ENCODE measurements at places on chromosomes 6 and 20. TPM values are rescaled to one million over a fixed set of nuclear protein-coding genes. Genes with fewer than 3 reads are reported as not detected.

NT5DC1 gene
- total RNA-seq, result 24.6 TPM

MATN4 gene
- 0.49 TPM for total RNA-seq

VGLL2 gene
- total RNA-seq, result not detected

CLVS2 gene
- not detected for total RNA-seq

POU5F1 gene
- total RNA-seq, result 19.5 TPM

GRIK2 gene
- 1.2 TPM for total RNA-seq

CD93 gene
- 133 TPM for total RNA-seq

DACT2 gene
- 2.6 TPM for total RNA-seq

ZNF512B gene
- 18.9 TPM for total RNA-seq

GTF3C6 gene
- 28.0 TPM for total RNA-seq

- no peaks in the 10 kb centered on the region for H3K27me3 ChIP-seq
- no peaks in the 10 kb centered on the region for H3K4me1 ChIP-seq
- no peak for DNase-seq
- H3K36me3 ChIP-seq, result no peaks in the 10 kb centered on the region
These were observed 4.6 kb downstream of the IP6K3 start for GRCh38 chr6:33742092-33742491.

GRCh38 chr20:41058674-41059635 lies 30.3 kb downstream of the TOP1 start:
- H3K27me3 ChIP-seq, result no peaks in the 10 kb centered on the region
- H3K27ac ChIP-seq, result no peak overlapping the region
- DNase-seq, result no peak
- H3K4me3 ChIP-seq, result no peak overlapping the region
- peaks cover 10% of the 10 kb centered on the region for H3K36me3 ChIP-seq

DNA sequence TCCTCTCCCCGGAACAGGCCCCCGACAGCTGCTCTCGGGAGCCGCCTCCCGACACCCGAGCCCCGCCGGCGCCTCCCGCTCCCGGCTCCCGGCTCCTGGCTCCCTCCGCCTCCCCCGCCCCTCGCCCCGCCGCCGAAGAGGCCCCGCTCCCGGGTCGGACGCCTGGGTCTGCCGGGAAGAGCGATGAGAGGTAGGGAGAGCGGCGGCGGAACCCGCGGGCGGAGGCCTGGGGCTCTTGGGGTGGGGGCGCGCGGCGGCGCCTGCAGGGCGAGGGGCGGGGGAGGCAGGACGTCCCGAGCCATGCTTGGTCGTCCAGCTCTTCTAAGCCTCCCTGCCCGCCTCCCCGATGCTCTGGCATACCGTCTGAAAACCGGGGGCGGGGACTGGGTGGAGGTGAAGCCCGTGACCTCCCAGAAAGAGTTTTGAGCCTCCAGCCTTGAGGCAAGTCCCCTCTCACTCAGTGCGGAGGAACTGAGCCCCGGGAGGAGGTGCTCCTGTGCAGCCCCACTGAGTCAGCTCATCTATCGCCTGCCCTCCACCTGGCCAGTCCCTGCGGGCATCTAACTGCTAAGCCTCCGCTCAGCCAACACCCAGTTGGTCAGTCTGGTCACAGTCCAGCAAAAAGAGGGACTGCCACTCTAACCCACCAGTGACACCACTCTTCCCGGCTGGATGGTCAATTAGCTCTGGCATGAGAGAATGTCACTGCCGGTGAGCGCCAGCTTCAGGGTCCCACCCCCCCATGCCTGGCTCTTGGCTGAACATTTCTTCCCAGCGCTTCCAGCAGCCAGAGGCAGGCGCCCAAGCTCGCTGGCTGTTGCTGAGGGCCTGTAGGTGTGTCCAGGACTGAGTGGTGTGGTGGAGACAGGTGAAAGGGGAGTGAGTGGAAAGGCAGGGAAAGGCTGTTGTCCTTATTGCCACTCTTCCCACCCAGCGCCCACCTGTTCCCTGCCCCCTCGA lies 482 bp downstream of the DDR1 start:
- peak overlapping the region; percentile 20 for H3K4me3 ChIP-seq
- no peaks in the 10 kb centered on the region for H3K36me3 ChIP-seq
- H3K27ac ChIP-seq, result no peak overlapping the region
- peak; percentile 63 for DNase-seq
- peaks cover 82% of the 10 kb centered on the region for H3K4me1 ChIP-seq

DNA sequence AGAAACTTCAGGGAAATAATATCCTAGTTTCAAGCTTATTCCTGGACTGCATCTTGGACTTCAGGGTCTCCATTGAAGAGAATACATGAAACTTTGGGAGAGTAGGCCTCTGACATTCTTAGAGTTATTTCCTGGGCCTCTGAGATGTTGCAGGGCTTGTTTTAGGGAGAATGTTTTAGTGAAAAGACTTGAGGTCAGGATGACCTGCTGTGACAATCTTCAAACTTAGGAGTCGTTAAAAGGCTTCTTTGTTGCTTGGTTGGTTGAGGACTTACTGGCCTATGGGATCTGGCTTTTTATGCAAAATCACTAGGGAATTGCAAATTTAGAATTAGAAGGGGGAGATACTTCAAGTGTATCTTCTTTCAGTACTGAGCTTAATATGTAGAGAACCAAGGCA lies 613.2 kb upstream of the FLRT3 start:
- no peaks in the 10 kb centered on the region for H3K4me1 ChIP-seq
- no peaks in the 10 kb centered on the region for H3K27me3 ChIP-seq
- no peak overlapping the region for H3K27ac ChIP-seq
- no peak overlapping the region for H3K4me3 ChIP-seq

- H3K27me3 ChIP-seq, result peaks cover 7% of the 10 kb centered on the region
- H3K36me3 ChIP-seq, result no peaks in the 10 kb centered on the region
- DNase-seq, result no peak
- no peaks in the 10 kb centered on the region for H3K4me1 ChIP-seq
These were observed 33.8 kb downstream of the DLGAP4 start for GRCh38 chr20:36339646-36340592.

DNA sequence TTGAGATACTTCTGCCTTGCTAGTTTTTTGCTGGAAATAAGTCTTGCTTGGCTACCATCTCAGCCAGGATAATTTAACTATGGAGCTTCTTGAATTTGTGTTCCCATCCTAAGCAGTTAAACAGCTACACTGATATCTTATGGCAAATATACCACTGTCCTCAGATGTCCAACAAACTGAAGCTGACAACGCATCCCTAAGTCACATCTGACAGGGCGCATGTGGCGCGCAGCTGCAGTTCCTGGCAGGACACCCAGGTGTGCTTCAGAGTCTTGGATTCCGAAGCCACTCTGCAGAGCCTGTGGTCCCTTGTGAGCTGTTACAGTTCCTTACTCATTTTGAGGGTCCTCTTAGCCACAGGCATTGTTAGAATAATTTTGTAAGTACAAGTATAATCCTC lies 127.9 kb downstream of the WDR27 start:
- no peak overlapping the region for H3K27ac ChIP-seq
- H3K27me3 ChIP-seq, result no peaks in the 10 kb centered on the region
- DNase-seq, result no peak
- no peak overlapping the region for H3K4me3 ChIP-seq
- no peaks in the 10 kb centered on the region for H3K36me3 ChIP-seq
- H3K4me1 ChIP-seq, result no peaks in the 10 kb centered on the region

- no peaks in the 10 kb centered on the region for H3K36me3 ChIP-seq
- H3K27me3 ChIP-seq, result no peaks in the 10 kb centered on the region
- no peaks in the 10 kb centered on the region for H3K4me1 ChIP-seq
- no peak overlapping the region for H3K4me3 ChIP-seq
- H3K27ac ChIP-seq, result no peak overlapping the region
These were observed 143.6 kb upstream of the TNFAIP3 start for GRCh38 chr6:137723273-137724017.

GRCh38 chr20:646107-646867 lies 6.7 kb downstream of the SRXN1 start:
- no peaks in the 10 kb centered on the region for H3K27me3 ChIP-seq
- no peak overlapping the region for H3K27ac ChIP-seq
- no peak for DNase-seq

- H3K27ac ChIP-seq, result no peak overlapping the region
- H3K27me3 ChIP-seq, result no peaks in the 10 kb centered on the region
- H3K4me3 ChIP-seq, result no peak overlapping the region
- H3K36me3 ChIP-seq, result no peaks in the 10 kb centered on the region
- peaks cover 5% of the 10 kb centered on the region for H3K4me1 ChIP-seq
These were observed 150.6 kb downstream of the RALGAPA2 start for GRCh38 chr20:20561841-20562240.

GRCh38 chr6:17220040-17220910 lies 60.9 kb upstream of the RBM24 start:
- no peak overlapping the region for H3K4me3 ChIP-seq
- peaks cover 7% of the 10 kb centered on the region for H3K4me1 ChIP-seq
- DNase-seq, result no peak
- H3K27ac ChIP-seq, result no peak overlapping the region
- H3K36me3 ChIP-seq, result no peaks in the 10 kb centered on the region
- no peaks in the 10 kb centered on the region for H3K27me3 ChIP-seq

- no peak overlapping the region for H3K4me3 ChIP-seq
- H3K4me1 ChIP-seq, result peaks cover 2% of the 10 kb centered on the region
- H3K27me3 ChIP-seq, result peaks cover 10% of the 10 kb centered on the region
These were observed 119.5 kb downstream of the PHACTR3 start for GRCh38 chr20:59723607-59724456.

DNA sequence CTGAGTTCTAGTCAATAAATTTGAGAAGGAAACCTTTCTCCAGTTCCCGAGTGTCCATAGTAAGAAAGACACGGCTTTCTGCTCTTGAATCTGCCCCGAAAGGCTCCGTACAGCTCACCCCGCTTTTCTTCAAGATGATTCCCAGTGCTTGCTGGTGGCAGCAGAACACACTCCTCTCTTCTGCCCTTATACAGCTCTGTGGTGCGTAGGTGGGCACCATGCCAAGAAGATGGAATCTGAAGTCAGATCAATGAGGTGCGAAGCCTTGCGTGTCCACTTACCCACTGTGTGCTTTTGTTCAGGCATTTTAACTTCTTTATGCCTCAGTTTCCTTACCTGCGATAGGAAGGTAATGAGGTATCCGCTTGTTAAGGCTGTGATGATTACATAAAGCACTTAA lies 142.2 kb downstream of the WDR27 start:
- H3K27me3 ChIP-seq, result no peaks in the 10 kb centered on the region
- no peak overlapping the region for H3K4me3 ChIP-seq
- H3K27ac ChIP-seq, result no peak overlapping the region

DNA sequence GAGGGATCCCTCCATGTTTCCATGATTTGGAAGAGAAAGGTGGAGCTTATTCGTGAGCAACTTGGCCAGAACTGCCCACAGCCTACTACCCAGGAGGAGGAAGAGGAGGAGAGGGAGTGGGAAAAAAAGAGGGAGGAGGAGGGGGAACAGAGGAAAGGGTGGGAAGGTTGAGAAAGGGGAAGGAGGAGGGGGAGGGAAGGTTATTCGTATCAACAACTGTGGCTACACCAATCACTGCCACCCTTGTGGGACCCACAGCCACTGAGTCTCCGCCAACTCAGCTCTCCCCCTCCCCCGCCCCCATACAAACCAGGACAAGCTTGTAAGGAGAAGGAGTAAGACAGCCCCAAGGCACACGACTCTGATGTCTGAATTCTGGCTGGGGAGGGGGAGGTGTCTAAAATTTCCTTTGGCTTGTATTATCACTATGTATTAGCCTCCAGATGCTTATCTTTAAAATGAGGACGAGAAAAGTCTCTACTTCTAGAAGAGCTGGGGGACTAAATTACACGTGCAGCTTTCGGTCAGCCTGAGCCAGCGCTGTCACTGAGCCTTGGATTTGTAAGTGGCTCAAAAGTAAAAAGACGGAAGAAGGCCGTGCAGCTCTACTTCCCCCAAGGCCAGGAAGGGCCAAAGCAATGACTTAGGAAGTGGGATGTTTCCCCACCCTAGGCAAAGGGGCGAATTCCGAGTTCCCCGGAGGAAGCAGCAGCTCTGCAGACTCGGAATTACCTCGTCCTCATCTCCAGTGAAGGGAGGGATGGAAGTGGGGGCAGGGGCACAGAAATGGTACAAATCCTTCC lies 1.0 kb downstream of the FKBP1A start:
- H3K27me3 ChIP-seq, result peaks cover 11% of the 10 kb centered on the region
- H3K4me1 ChIP-seq, result peaks cover 41% of the 10 kb centered on the region
- H3K36me3 ChIP-seq, result no peaks in the 10 kb centered on the region
- peak overlapping the region; percentile 86 for H3K27ac ChIP-seq
- peak overlapping the region; percentile 91 for H3K4me3 ChIP-seq

DNA sequence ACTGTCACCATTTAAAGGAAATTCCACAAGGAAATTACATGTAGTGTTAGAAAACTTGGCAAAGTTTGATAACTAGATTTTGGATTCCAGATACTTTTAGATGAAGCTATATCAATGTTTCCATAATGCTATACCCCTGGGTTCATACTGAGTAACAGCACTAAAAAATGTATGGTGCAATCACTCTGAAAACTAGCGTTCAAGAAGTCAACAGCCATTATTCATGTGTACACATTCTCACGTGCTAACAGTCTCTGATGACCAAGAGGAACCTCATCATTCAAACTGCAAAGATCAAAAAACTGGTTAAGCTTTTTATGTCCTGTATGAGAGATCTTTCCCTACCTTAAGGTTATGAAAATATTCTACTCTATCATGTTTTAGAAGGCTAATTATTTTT lies 197.6 kb downstream of the GMDS start:
- no peak overlapping the region for H3K4me3 ChIP-seq
- no peaks in the 10 kb centered on the region for H3K36me3 ChIP-seq
- H3K27ac ChIP-seq, result no peak overlapping the region
- no peak for DNase-seq

GRCh38 chr6:19979059-19979458 lies 141.9 kb downstream of the ID4 start:
- H3K36me3 ChIP-seq, result no peaks in the 10 kb centered on the region
- H3K27ac ChIP-seq, result no peak overlapping the region
- peaks cover 3% of the 10 kb centered on the region for H3K27me3 ChIP-seq
- no peak for DNase-seq

DNA sequence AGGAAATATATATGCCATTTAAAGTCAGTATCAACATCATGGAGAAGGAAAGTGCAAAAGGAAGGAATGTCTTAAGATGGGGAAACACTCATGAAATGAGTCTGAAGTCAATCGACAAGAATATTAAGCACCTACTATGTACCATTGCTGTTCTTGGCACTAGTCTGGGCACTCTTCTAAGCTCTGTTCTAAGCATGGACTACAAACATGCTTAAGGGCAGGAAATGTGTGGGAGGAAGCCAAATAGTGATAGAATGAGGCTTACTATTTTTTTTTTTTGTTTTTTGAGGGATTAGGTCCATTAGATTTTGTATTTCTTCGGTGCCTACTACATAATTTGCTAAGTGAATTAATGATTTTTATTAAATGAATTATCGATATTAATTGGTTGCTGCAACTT lies 83.8 kb upstream of the SUPT3H start:
- no peaks in the 10 kb centered on the region for H3K36me3 ChIP-seq
- no peaks in the 10 kb centered on the region for H3K4me1 ChIP-seq
- H3K4me3 ChIP-seq, result no peak overlapping the region
- H3K27me3 ChIP-seq, result no peaks in the 10 kb centered on the region
- DNase-seq, result no peak

- peaks cover 52% of the 10 kb centered on the region for H3K27me3 ChIP-seq
- no peak for DNase-seq
- H3K4me1 ChIP-seq, result no peaks in the 10 kb centered on the region
- H3K4me3 ChIP-seq, result no peak overlapping the region
- no peak overlapping the region for H3K27ac ChIP-seq
- H3K36me3 ChIP-seq, result no peaks in the 10 kb centered on the region
These were observed 223.2 kb downstream of the ERMARD start for GRCh38 chr6:169974663-169975062.

- no peaks in the 10 kb centered on the region for H3K27me3 ChIP-seq
- no peak overlapping the region for H3K27ac ChIP-seq
- no peaks in the 10 kb centered on the region for H3K4me1 ChIP-seq
- no peak for DNase-seq
These were observed 555.8 kb downstream of the PKHD1 start for GRCh38 chr6:51531623-51532022.

GRCh38 chr6:146709036-146709622 lies 110.4 kb downstream of the ADGB start:
- H3K27me3 ChIP-seq, result no peaks in the 10 kb centered on the region
- H3K36me3 ChIP-seq, result no peaks in the 10 kb centered on the region
- H3K4me3 ChIP-seq, result no peak overlapping the region
- DNase-seq, result no peak
- H3K27ac ChIP-seq, result no peak overlapping the region
- H3K4me1 ChIP-seq, result no peaks in the 10 kb centered on the region
